Hepatocyte (in vitro differentiated cells): ENCODE measurements at places on chromosomes 1 and 21. TPM values are rescaled to one million over a fixed set of nuclear protein-coding genes. Genes with fewer than 3 reads are reported as not detected.

DNA sequence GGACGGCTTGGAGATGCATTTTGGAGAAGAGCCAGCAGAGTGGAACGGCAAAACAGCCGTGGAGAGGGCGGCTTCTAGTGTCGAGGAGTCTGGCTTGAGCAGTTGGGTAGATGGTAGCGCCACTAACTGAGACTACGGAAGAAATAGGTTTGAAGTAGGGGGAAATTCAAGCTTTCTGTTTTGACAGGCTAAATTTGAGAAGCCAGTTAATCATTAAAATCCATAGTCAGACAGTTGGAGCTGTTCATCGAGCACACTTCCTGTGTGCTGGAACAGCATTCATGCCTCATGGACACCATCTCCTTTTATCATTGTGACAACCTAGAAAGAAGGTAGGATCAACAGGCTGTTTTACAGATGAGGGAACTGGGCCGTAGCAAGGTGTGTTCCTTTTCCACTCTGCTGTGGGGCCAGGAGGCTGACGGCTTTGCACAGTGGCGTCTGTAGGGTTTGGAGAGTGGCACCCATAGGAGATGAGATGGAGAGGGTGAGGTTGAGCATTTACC is 3.4 kb upstream of the PKLR start:
- no peak for DNase-seq

- DNase-seq = no peak
These were observed 191.6 kb downstream of the HIVEP3 start for GRCh38 chr1:41726899-41727748.

DNA sequence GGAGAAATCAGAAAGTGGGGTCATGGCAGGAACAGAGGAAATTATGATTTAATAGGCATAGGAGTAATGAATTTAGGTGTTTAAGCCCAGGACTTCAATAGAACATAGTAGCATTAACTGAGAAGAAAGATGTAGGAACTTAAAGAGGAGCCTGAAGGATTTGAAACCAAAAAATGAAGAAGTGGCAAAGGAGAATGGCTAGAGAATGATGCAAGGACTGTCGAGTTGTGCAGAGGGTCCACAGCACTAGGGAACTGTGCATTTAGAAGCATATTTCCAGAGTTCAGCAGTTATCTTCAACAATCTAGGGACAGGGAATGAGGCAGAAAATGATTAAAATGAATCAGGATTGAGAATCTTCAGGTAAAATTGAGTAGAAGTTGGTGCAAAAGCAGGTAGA is 328.1 kb upstream of the LYPLAL1 start:
- no peak for DNase-seq

FBLIM1 gene
- 102 and 120 TPM in 2 replicates for polyA plus RNA-seq

GRCh38 chr1:233359431-233359830 is 31.9 kb downstream of the MAP3K21 start:
- DNase-seq = peak; percentile 71

DNA sequence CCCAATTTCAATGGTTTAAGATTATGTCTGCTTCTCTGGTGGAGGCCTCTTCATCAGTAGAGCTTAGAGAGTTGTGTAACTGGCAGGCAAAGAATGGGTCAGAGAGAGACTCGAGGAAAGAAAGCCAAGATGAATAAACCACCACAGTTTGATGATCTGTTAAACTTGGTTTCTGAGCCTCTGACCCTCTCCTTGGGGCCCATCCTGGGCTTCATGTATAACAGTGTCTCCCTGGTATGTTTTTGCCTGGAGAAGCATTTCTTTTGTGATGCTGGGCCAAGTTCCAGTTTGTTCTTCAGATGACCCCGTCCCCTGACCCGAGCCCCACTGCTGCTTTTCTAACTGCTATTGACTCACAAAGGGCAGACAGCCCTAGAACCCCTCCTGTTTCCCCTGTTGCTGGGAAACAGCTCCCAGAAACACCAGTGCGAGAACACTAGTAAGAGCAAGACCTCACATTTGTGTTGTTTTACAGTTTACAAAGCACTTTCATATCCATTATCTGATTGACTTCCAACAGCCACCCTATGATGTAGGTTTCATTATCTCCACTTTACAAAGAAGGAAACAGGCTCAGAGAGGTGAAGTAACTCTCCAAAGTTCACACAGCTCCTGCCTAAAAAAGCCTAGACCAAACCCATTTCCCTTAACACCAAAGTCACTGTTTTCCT is 9.0 kb downstream of the CD2 start:
- peak; percentile 20 for DNase-seq

CLDN14 gene
- polyA plus RNA-seq = 0.51 and 2.2 TPM in 2 replicates

GRIK1 gene
- polyA plus RNA-seq = 0.77 and 2.4 TPM in 2 replicates

- DNase-seq = no peak
These were observed 156.1 kb downstream of the NR5A2 start for GRCh38 chr1:200183637-200184036.

DNA sequence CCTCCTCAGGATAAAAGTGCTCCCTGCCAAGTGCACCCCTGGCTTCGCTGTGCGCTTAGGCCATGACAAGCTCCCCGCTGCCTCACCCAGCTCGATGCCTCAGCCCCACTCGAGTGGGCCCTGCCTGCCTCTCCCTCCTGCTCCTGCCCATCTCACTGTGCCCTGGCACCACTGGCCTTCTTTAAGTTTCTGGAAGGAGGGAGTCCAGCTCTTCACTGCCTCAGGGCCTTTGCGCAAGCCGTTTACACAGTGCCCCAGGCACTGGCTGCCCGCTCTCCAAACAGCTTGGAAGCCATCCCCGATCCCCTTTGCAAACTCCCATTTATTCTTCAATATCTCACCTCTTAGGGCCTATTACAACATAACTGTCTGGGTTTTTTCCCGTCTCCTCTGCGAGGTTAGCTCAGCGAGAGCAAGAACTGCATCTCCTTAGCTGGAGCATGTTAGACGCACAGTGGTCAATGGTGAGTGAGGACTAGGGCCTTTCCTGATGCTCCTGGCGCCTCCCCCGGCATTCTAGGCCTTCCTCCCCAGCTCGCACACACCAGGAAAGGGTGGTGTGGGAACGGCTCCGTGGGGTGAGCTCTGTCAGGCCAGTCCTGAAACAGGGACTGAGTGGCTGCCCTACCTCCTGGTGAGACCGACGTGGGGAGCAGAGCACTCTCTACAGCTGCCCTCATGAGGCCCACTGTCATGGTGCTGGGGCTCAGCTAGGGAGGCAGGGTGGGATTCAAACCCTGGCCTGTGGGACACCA is 31.9 kb downstream of the PODN start:
- DNase-seq = no peak

- peak; percentile 57 for DNase-seq
These were observed 6.9 kb upstream of the DNAH14 start for GRCh38 chr1:224922404-224923164.

DNA sequence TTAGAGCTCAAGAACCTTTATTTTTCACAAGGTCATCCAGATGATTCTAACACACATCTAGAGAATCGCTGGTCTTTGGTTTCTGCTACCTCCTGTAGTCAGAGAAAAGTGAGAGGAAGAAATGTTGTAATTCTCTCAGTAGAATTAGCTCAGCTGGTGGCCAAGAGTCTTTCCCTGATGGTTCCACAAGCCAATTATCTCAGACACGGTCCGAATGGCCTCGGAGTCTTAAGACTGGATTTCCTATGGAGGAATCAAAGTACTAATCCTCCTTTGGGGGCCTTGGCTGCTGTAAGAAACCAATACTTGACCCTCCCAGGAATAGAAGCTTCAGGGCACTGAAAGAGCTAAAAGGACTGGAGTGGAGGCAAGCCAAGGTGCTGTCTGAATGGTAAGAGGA is 1.8 kb downstream of the TMEM81 start:
- DNase-seq = no peak

- DNase-seq = peak; percentile 48
These were observed 1.1 kb upstream of the ZNF496 start for GRCh38 chr1:247332623-247333361.

GRCh38 chr1:207221934-207222351 is 99.5 kb upstream of the CD55 start:
- no peak for DNase-seq
